ENCODE measurements at places on chromosomes 5 and 9. TPM values are rescaled to one million over a fixed set of nuclear protein-coding genes. Genes with fewer than 3 reads are reported as not detected.

DEPDC1B gene
- 0.25 TPM for total RNA-seq

CCNB1 gene
- 8.5 TPM for total RNA-seq

KIF3A gene
- 13.6 TPM for total RNA-seq

NOL6 gene
- 31.9 TPM for total RNA-seq

MUSK gene
- not detected for total RNA-seq

BTNL8 gene
- total RNA-seq, result not detected

LCN15 gene
- total RNA-seq, result not detected

UGT3A1 gene
- total RNA-seq, result not detected

CDH9 gene
- total RNA-seq, result not detected

GFRA3 gene
- total RNA-seq, result not detected

DTWD2 gene
- 6.0 TPM for total RNA-seq

SWI5 gene
- total RNA-seq, result 8.6 TPM

CDC26 gene
- 32.9 TPM for total RNA-seq

CCDC112 gene
- 9.6 TPM for total RNA-seq

TMEFF1 gene
- not detected for total RNA-seq

Measured in B cell (primary cell).